Activated CD4-positive, alpha-beta T cell treated with anti-CD3 and anti-CD28 coated beads, Interleukin-2, amount 50 U/mL, for 4 hours (primary cell): ENCODE measurements at places on chromosomes 12 and 14.
A peak's percentile ranks its signal among the peaks of the same experiment; 100 is the strongest.

DNA sequence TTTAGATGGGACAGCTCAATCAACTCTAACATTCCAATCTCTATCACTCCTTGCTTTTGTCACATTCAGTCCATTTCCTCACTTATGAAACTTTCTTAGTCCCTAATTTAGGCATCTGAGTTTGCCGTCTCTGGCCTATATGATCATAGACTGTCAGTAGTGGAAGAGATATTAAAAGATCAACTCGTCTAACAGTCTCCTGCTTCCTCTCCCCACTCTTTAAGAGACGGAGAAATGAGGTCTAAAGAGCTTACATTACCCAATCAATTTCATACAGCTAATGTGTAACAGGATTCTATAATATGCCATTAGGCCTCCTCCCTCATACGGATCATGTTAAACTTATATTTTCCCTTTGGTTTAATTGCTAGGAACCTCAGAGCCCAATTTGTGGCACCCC, 6.5 kb upstream of the ATP23 start:
- DNase-seq: no peak

GRCh38 chr14:100106250-100107112, 41.3 kb downstream of the EVL start:
- peak; percentile 45 for DNase-seq

- no peak for DNase-seq
Measured at GRCh38 chr12:253116-253831, 9.4 kb downstream of the SLC6A13 start.

DNA sequence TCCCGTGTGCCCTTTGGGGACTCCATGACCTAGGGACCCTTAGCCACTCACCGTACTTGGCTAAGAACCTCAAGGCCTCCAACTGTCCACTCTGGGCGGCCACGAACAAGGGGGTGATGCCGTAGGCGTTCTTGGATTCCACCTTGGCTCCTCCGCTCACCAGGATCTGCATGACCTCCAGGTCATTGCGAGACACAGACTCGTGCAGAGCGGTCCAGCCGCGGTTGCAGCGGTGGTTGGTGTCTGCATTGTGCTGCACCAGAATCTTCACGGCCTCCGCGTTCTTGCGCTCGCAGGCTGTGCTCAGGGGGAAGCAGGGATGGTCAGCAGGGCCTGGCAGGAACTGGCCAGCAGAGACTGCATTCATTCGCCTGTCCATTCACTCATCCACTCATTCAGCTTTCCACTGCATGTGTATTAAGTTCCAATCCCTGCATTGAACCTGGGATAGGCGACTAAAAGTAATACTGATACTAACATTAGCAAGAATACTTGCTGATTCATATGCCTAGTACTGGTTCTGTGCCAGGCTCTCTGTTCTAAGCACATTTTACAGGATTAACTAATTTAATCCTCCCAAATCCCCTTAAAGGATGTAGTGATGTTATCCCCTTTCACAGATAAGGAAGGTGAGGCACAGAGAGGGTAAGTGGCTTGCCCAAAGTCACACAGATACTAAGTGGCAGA, 23.9 kb downstream of the FAM181A start:
- DNase-seq: no peak

GRCh38 chr12:129570796-129571400, 332.9 kb downstream of the TMEM132D start:
- no peak for DNase-seq
